ENCODE measurements at places on chromosomes 5 and 9. TPM values are rescaled to one million over a fixed set of nuclear protein-coding genes. Genes with fewer than 3 reads are reported as not detected.

The SLC6A7 gene
- polyA plus RNA-seq: 5.7 TPM

The MED22 gene
- polyA plus RNA-seq: 20.2 TPM

The LRRC19 gene
- polyA plus RNA-seq: 83.7 TPM

The CAMK2A gene
- polyA plus RNA-seq: 1.1 TPM

The PCDHB15 gene
- polyA plus RNA-seq: 3.0 TPM

The CAAP1 gene
- 34.7 TPM for polyA plus RNA-seq

The CDC20B gene
- polyA plus RNA-seq: 0.15 TPM

The FOXE1 gene
- 0.01 TPM for polyA plus RNA-seq

The JAK2 gene
- 12.9 TPM for polyA plus RNA-seq

The BDP1 gene
- polyA plus RNA-seq: 23.2 TPM

The SLC45A2 gene
- polyA plus RNA-seq: 0.12 TPM

The NEUROG1 gene
- polyA plus RNA-seq: not detected

The CARTPT gene
- 8.5 TPM for polyA plus RNA-seq

The TAF11L5 gene
- not detected for polyA plus RNA-seq

The EIF4E1B gene
- polyA plus RNA-seq: not detected

The KIF4B gene
- 0.01 TPM for polyA plus RNA-seq

All from large intestine (tissue), 12 donors.